Muscle of leg (tissue), 16 donors: ENCODE measurements at places on chromosomes 16 and 17. TPM values are rescaled to one million over a fixed set of nuclear protein-coding genes. Genes with fewer than 3 reads are reported as not detected.
A peak's percentile ranks its signal among the peaks of the same experiment; 100 is the strongest.

Gene TBC1D26
- total RNA-seq, result 0.31 TPM

GRCh38 chr16:31513884-31514283, 5.7 kb upstream of the RUSF1 start:
- no peak for DNase-seq

- DNase-seq, result no peak
These were observed 2.0 kb downstream of the P2RX1 start for GRCh38 chr17:3914312-3914670.

GRCh38 chr16:1109648-1110047, 13.6 kb upstream of the C1QTNF8 start:
- no peak for DNase-seq

Gene MILR1
- total RNA-seq, result 7.0 TPM

GRCh38 chr16:51402785-51403184, 251.7 kb upstream of the SALL1 start:
- DNase-seq, result no peak

Gene ADAMTS18
- total RNA-seq, result 0.71 TPM

- DNase-seq, result no peak
These were observed 247.0 kb downstream of the GSG1L start for GRCh38 chr16:27816561-27816960.

GRCh38 chr16:54210452-54211125, 76.0 kb downstream of the IRX3 start:
- peak; percentile 28 for DNase-seq

GRCh38 chr17:6134721-6135120, 64.5 kb downstream of the WSCD1 start:
- peak; percentile 37 for DNase-seq

Gene ZG16
- total RNA-seq, result not detected

GRCh38 chr16:15857724-15858560, 1.1 kb upstream of the MYH11 start:
- peak; percentile 59 for DNase-seq

- no peak for DNase-seq
These were observed 36.0 kb downstream of the USP32 start for GRCh38 chr17:60355663-60356594.

Gene TP53TG3
- total RNA-seq, result not detected

DNA sequence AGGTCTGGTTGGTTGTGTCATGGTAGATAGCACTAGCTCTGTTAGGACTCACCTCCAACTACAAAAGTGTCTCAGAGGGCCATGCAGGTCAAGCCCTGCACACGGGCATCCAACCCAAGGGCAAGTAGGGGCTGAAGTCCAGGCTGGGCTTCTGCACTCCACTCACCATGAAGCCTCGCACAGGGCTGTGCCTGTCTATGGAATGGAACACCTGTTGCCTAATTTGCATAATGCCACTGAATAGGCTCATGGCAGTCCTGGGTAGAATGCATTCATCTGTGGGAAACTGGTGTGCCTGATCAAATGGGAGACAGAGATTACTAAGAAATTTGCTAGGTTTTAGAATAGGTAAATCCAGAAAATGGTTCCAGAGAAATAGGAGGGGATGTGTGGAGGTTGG, 8.0 kb upstream of the AKAP1 start:
- no peak for DNase-seq

DNA sequence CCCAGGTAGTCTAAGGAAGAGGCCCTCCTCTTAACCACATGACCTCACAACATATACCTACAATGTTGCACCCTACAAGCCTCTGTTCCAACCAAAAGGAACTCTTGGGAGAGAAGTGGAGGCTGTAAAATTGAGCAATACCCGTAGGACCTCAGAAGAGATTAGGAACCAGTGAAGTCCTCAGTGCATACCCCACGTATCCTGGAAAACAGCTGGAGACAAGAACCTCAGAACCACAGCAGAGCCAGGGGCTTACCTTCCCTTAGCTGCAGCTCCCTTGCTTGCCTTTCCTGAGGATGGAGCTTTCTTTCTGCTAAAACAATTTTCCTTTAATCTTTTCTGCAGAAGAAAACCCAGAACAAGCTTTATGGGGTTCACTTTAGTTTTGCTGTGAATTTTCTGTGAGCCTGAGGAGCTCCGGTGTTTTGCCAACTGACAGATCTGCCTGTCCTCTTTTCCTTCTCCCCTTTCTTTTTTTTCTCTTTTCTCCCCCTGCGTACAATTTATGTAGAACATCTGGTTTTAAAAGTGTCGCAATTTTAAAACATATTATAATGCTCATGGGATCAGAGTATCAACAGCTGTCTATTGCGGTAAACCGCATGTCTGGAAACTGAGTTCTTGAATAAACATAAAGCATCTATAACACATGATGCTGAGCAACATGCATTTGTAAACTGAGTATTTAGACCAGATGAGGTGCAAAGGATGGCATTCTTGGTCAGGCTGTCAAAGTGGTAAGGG, 226.4 kb upstream of the MAF start:
- peak; percentile 85 for DNase-seq

DNA sequence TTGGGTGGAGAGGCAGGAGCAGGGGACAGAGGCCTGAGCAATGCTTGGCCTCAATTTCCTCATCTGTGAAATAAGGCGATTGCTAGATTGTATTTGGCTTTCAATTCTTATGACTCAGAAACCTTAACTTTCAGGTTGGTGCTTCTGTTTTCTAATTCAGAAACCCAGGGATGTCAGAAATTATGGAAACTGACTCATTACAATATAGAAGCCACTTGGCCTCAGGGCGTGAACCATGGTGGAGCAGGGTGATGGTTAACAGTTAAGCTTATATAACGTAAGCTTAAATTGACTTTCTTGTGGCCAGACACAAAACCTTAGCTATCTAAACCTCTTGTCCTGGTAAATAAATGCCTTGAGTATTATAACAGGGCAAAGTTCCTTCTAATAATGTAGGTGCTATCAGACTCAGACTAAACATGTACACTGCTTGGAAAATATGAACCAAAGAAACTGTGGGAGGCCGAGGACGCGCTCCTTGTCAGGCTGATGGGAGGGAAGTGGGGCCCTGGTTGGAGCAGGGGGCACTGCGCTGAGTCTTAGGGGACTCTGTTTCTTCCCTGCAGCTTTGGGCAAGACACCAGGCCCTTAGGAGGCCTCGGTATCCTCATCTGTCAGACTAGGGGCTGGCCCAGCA, 17.1 kb upstream of the SREBF1 start:
- DNase-seq, result no peak
